ENCODE measurements at places on chromosomes 4 and X. TPM values are rescaled to one million over a fixed set of nuclear protein-coding genes. Genes with fewer than 3 reads are reported as not detected.

- no peak for DNase-seq
These were observed 858.9 kb upstream of the PCDH7 start for GRCh38 chr4:29861307-29861706.

DNA sequence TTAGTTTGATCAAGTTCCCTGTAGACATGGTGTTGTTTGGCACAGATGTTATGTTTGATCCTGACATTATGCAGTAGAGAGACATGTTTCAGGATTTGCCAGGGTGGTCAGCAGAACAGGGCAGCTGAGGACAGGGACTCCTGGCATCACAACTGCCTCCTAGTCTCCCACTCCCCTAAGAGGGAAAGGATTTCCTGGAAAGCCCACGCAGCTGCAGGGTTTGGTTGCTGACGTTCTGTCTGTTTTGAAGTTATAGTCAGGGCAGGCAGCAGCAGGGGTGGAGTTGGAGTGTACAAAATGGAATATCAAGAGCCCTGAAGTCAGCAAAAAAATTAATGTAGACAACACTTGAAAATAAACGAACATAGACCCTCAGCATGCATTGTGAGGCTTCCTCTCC is 125.4 kb downstream of the CPE start:
- DNase-seq = peak; percentile 10

The SSX3 gene
- polyA plus RNA-seq = 0.21 TPM

The TMEM271 gene
- not detected for polyA plus RNA-seq

The POLN gene
- polyA plus RNA-seq = 0.67 TPM

DNA sequence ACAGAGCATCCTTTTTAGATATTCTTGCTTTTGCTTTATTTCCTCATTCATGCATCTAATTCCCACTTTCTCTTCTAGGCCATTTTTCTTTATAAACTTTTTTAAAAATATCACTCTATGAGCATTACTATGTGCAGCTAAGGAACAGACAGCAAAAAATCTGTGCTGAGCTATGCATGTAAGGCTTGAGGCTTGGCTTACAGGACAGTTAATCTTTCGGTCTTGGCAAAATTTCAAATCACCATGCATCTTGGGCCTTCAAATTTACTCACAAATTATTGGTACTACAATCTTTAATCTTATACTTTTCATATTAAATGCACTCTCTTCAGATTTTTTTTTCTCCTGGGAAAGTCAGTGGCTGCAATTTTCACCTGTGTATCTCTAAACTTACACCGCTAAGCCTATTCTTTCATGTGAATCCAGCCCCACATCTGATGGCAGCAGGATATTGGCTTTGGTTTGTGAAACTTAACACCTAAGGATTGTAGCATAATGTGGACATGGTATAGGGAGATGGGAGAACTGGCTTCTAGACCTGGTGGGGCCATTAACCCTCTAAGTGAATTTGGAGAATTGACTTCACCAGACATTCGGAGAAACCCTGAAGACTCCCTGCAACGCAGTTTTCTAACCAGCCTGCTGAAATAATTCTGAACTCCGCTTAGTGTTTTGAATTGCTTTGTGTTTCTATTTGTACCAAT is 278.3 kb downstream of the SPRY1 start:
- DNase-seq = no peak

The CA5B gene
- polyA plus RNA-seq = 8.0 TPM

- DNase-seq = peak; percentile 28
These were observed 250.5 kb downstream of the TECRL start for GRCh38 chr4:64158648-64159326.

DNA sequence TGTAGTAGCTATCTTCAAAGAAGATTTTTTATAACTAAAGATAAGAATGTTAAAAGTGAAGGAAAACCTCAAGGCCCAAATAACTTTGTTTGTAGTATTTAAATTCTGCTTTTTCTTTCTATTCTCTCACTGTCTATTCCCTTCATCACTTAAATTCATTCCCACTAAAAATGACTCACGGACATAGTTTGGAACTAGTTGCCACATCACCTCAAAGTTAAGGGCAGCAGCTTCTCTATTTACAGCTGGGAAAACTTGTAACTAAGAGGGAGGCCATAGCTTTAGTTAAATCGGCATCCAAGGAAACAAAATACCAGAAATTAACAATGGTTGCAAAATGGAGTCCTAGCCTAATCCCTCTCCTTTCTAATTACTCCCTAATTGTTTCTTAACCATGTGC is 325.4 kb upstream of the MAGEB2 start:
- DNase-seq = no peak

The RNF212 gene
- 7.0 TPM for polyA plus RNA-seq

The SPANXN3 gene
- polyA plus RNA-seq = not detected

Data from SK-N-SH (cell line).